ENCODE measurements at places on chromosomes 5 and 9.

GRCh38 chr5:80309871-80310665 lies 9.7 kb upstream of the SPZ1 start:
- no peak for DNase-seq

DNA sequence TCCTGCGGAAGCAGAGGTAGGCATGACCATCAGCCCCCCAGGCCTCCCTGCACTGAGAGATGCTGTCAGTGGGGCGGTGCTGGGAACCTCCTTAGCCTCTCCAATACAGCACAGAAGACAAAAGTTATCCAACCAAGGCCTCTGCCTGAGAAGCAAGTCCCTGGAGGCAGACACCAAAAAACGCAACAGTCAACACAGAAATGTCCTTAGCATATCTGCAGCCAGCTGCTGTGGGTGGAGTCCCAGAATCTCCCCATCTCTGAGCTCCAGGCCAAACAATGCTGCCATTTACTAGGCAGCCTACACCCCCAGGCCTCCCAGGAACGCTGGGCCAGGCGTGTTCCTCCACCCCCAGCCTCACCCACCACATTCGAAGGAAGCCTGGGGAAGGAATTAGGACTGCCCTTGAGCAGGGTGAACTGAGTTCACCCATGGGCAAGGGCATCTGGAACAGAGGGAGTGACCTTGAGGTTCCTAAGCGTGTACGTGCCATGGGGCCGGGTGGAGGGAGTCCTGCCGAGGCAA lies 43.7 kb downstream of the STK10 start:
- DNase-seq: no peak

DNA sequence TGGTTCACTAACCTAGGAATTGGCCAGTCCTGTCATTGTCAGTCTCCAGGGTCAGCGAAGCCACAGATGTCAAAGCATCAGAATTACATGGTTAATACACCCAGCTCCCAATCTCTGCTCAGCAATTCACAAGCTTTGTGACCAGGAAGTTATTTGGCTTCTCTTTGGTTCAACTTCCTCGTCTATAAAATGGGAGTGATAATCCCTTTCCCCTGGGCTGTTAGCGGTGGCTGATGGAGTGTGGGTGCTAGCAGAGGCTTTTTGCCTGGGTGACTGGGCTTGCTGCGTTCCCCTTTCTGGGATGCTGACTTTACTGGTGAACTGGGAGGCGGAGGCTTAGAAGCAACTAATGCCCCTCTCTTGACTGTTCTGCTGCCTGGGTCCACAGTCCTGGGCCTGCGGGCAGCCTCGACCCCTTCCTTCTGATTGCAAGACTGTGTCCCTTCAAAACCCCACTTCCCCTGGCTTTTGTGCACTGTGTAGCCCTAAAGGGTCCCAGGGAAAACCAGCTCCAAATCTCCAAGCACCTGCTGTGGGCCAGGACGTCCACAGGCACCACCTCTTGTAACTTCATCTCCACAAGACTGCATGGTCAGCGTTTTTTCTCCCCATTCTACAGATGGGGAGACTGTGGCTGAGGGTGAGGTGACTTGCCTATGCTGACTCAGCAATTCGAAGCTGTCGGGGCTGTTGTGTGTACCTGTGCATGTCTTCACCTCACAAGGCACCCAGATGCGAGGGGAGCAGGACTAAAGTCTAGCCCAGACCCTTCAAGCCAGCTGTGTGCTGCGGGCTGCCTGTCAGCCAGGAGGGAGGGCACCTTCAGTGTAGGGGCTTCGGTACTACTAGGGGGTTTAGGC lies 45.2 kb upstream of the NEURL1B start:
- DNase-seq: no peak

DNA sequence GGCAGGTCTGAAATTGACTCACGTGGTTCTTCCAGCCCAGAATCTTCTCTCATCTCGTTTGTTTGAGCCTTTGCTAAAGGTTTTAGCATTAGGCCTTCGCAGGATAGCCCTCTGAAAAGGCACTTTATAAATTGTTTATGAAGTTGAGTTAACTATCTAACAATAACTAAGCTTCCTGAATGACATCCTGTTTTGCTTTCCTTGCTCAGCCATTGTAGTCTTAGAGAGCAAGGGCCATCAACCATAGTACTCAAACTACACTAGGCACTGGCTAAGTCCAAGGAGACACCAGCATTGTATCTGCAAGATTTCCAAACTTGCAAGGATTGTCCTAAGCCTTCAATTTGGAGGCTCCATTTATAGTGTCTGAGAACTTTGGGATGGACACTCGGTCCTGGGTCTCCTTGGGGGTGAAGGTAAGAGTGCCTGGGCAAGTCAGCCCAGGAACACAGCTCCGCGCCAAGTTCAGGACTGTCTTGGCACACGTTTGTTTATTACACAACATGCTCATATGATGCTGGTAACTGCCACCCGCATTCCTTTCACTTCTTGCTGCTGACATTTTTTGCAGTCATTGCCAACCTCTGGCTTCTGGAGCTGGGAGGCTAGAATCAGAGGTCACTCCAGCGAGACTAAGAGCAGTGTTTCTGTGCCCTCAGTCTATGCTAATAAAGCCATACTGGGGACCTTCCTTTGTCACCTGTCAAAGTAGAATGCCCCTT lies 151.1 kb downstream of the ESM1 start:
- no peak for DNase-seq

DNA sequence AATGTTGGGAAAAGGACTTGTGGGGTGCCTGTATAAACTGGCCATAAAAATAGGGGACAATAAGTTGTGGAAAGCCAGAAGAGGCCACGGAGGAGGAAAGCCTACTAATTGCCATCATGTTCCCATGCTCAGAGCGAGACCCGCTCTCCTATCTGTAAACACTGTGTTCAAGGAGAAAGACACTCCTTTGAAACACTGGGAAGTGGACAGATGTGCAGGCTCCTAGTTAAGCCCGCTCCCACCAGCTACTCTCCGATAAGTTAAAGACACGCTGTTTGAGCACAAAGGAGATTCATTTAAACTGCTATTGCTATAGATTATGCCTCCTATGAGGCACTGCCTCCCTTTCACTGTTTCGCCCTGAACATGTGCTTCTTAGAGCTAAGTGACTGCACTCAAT lies 9.3 kb downstream of the CRAT start:
- no peak for DNase-seq

DNA sequence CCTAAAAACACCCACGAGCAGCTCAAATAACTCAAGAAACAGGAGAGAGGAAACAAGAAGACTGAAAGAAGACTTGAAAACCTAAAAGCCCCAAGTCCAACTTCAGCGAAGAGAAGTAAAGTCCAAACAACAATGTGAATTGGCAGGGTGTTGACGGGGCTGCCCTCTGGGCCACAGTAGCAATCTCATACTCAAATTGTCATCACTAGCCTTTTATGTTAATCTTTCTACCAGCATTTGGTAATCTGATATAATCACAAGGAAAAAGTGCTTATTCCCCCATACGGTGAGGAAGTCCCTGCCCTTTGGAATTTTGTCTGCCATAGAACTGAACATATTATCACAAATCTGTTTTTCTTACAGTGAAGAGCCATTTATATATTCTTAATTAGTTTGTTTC lies 51.5 kb upstream of the IFNE start:
- no peak for DNase-seq

DNA sequence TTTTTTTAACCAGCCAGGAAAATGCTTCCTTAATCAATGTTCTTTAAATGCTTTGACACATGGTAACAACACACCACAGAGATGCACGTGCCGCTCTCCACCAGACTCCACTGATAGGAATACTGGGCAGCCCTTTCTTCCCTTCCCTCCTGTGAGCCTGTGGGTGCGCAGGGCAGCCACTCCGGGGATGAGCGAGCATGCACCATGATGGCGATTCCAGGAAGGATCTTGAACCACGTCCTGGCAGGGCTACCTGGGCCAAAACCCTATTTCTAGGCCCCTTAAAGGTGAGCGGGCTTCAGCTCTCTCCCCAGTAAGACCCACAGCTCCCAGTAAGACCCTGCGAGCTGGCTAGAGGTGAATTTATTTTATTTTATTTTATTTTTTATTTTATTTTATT lies 128.2 kb downstream of the MVB12B start:
- DNase-seq: no peak

GRCh38 chr5:134100283-134101091 lies 14.0 kb upstream of the TCF7 start:
- DNase-seq: no peak

GRCh38 chr9:108074900-108075299 lies 585.3 kb upstream of the KLF4 start:
- no peak for DNase-seq

- no peak for DNase-seq
Observed at GRCh38 chr9:95185956-95186355, 131.6 kb downstream of the FANCC start.

GRCh38 chr9:104682642-104683041 lies 11.7 kb upstream of the OR13D1 start:
- DNase-seq: peak; percentile 47

GRCh38 chr5:39191216-39191615 lies 28.1 kb downstream of the FYB1 start:
- DNase-seq: no peak

DNA sequence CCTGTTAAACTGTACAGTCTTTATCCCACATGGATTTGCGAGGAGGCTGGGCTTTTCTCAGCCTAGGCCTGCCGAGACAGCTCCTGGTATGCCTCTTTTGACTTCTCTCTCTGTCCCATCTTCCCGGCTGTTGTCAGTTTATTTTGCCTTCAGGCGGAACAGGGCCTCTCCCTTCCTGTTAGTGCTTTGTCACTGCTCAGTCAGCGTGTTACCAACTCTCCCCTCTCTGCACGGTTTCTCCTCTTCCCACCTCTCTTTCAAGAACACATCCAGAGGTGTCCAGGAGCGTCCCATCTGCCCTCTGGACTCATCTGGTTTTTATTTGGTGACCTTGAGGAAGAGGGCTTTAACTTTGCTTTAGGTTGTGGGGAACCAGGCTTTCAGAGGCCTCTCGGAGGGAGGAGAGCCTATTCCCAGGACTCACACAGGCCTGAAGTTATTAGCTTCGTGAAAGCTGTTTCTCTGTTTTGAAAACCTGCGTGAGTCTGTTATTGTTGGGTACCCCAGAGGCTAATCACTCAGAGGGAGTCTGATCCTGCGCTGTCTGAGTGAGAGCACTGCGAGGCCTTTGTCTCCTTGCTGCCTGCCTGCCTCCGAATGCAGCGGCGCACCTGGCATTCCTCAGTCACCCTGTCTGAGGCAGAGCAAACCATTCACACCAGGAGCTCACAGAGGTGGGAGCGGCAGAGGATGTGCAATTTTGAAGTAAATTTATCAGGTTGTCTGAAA lies 234.4 kb upstream of the MPDZ start:
- no peak for DNase-seq

- DNase-seq: no peak
Observed at GRCh38 chr9:99478469-99479027, 256.5 kb downstream of the SEC61B start.

- no peak for DNase-seq
Observed at GRCh38 chr5:143056792-143057579, 286.8 kb downstream of the ARHGAP26 start.

- no peak for DNase-seq
Observed at GRCh38 chr5:142014911-142015584, 2.2 kb upstream of the GNPDA1 start.

DNA sequence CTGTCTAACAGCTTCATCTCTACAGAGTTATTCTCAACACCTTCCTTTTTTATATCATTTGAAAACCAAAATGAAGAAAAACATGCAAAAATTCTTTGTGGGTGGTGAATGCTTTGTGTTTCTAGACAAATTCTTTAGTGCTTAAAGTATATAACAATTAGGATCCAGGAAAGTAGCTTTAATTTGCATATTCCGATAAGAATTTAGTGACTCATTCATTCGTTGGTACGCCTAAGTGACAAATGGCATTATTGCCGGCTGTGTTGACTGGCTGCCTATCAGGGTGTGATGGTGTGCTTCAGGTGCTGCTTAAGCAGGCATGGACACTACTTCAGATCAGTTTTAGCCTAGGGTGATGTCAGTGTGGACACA lies 35.2 kb downstream of the LMNB1 start:
- DNase-seq: no peak

DNA sequence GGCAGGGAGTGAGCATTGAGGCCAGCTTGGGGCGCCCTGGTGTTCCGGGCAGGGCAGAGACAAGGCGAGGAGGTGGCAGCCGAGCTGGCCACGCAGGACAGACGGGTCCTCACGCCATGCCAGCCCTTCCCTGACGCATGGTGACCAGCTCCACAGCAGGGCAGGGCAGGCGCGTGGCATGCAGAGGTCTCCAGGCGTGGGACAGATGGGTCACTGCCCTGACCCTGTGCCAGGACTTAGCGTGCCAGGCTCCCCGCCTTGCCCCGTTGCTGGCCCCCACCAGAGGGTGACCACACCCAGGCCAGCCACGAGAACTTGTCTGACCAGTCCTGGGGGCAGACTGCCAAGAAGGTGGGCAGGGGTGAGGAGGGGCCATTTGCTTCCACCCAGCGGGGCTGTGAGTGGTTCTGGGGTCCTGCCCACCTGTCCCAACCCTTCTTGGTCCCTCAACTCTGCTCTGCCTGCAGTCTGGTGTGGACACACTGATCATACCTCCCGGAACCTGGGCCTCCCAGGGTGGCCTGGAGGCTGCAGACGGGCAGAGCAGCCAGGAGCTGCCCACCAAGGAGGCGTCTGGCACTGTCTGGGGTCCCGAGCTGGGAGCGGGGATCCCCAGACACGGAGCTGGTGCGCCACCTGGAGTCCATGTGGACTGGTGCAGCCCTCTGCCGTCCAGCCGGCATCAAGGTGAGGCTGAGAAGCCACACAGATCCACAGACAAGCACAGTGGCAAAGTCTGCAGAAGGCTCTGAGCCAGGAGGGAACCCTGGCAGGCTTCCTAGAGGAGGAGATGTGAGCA lies at the start of gene RNF224:
RNF224 (plus strand) TSS at position 449 of the 799 bp plus-strand sequence. CDS start 834 bp downstream, outside the sequence.
- DNase-seq: peak; percentile 35

- DNase-seq: no peak
Observed at GRCh38 chr9:137095664-137096517, 9.1 kb downstream of the MAN1B1 start.

DNA sequence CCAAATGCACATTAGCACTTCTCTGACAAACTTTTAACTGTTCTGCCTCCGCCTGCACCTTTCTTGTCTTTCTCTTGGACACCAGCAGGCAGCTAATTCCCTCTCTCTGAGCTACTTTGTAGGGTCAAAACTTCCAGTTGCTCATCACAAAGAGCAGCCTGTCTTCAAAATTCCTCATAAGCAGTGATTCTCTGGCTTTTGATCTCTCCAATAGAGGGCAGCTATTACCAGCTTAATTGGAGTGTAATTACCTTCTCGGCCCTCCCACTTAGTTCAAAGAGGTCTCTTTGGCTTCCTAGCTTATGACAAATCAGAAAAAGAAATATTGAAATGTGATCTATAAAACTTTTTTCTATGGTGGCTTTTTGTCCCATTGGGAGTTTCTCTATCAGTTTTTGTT lies 43.6 kb upstream of the RAD23B start:
- no peak for DNase-seq

- no peak for DNase-seq
Observed at GRCh38 chr9:70073193-70073592, 29.5 kb downstream of the MAMDC2 start.

- DNase-seq: no peak
Observed at GRCh38 chr5:159257629-159258283, 5.3 kb upstream of the UBLCP1 start.

DNA sequence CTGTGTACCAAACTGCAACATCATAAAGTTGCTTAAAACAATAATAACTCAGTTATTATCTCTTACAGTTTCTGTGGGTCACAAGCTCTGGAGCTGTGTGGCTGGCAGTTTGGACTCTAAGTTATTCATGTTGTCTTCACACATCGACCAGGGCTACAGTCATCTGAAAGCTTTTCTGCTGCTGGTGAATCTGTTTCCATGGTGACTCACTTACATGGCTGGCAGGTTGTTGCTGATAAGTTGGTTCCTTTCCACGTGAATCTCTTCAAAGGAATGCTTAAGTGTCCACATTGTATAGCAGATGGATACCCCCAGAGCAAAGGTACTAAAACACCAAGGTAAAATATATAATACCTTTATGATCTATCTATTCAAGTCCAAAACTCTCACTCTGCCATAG lies 44.8 kb upstream of the CYLC2 start:
- DNase-seq: no peak

- no peak for DNase-seq
Observed at GRCh38 chr9:2126331-2126803, 111.2 kb downstream of the SMARCA2 start.

All from NCI-H2029 treated with DMSO at 0.1 percent for 48 hours (cell line).